ENCODE measurements at places on chromosomes 13 and 19. TPM values are rescaled to one million over a fixed set of nuclear protein-coding genes. Genes with fewer than 3 reads are reported as not detected.

Gene CKM
- total RNA-seq, result not detected

Gene NAPA
- 62.3 TPM for total RNA-seq

Gene SIGLEC8
- not detected for total RNA-seq

Gene IGFL3
- not detected for total RNA-seq

Gene F2RL3
- 2.6 TPM for total RNA-seq

Gene ATP4B
- total RNA-seq, result not detected
